ENCODE measurements at places on chromosomes 3 and 15.

DNA sequence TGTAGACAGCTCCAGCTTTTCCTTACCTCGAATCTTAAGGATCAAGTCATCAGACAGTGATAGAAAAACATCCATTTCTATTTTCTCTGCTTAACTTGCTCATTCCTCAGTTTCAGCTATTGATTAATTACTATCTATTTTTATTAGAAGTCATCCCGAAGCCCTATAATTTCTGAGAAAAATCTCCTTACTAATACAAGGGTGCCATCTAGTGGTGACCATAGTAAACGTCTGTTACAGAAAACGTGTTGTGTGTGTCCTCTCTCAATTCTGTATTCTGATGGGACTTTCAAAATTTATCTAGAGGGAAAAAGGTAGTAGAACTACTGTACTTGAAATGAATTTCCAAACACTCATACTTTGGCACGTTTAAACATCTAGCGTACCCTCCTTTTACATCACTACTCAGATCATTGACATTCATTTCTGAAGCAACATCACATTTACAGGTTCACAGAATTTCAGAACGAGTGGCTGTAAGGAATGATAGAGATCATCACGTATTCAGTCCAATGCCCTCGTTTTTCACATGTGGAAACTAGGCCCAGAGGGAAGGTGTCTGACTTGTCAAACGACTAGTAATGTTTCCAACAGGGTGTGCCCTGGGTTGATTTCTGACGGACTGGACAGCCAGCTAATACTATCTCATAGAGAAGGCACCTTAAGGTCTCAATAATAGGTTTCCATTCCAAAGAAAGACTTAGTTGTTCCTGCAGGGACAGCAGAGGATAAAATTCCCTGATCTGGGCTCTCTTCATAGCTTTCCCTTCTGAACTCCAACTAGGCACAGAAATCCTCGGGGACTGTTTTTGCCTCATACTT lies 25.6 kb downstream of the HACD2 start:
- DNase-seq = peak; percentile 43

GRCh38 chr3:184582646-184583577 lies 21.3 kb downstream of the EPHB3 start:
- no peak for DNase-seq

GRCh38 chr15:65408324-65409035 lies 14.3 kb downstream of the IGDCC4 start:
- no peak for DNase-seq

- no peak for DNase-seq
Measured at GRCh38 chr15:37773111-37773860, 161.2 kb upstream of the TMCO5A start.

GRCh38 chr3:125692361-125692760 lies 97.1 kb upstream of the OSBPL11 start:
- no peak for DNase-seq

GRCh38 chr15:71203586-71204474 lies 88.6 kb downstream of the THSD4 start:
- no peak for DNase-seq
